ENCODE measurements at places on chromosomes 6 and 20.

DNA sequence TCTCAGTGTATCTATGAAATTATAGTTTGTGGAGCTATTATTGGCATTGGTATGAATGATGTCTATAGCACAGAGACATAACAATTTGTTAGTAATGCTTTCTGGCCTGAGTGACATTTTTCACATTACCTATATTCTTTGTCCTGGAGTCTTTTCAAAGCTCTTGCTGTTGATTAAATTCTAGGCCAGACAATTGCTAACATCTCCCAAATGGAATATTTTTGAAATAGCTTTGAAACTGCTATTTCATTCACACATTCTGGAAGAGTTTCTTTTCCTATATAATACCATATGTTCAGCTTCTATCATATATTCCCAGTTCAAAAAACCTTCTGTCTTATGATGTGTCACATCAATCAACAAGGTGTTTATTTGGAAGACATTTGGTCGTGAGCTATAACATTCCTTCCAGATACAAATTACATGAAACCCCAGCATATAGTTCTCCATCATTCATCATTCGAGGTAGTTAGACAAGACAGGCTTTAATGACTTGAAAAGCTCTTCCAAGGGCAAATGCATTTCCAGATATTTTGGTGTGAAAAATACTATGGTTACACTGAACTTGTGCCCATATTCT is 452.8 kb downstream of the KHDRBS2 start:
- peak; percentile 15 for DNase-seq

- DNase-seq = no peak
These were observed 56.1 kb downstream of the SAMD5 start for GRCh38 chr6:147564556-147564955.

- no peak for DNase-seq
These were observed 127.9 kb downstream of the COL19A1 start for GRCh38 chr6:69994251-69994650.

GRCh38 chr6:35094183-35094582 is 47.0 kb downstream of the TCP11 start:
- no peak for DNase-seq

DNA sequence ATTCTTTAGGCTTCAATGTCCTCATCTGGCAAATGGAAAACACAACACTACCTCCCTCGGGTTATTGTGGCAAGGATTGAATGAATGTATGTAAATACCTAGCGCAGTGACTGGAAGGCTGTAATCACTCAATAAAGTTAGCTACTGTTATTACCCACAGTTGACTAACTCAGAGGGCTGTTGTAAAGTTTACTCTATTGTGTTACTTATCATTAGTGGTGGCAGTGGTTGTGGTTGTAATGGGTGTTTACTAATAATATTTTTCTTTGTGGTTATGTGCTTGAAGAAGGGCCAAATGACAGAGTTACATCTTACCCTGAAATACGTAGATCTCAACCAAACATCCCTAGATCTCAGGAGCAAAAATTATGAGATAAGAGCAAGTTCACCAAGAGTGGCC is 42.0 kb upstream of the PXDC1 start:
- DNase-seq = no peak

GRCh38 chr6:118649918-118650581 is 1.3 kb downstream of the CEP85L start:
- DNase-seq = peak; percentile 66

DNA sequence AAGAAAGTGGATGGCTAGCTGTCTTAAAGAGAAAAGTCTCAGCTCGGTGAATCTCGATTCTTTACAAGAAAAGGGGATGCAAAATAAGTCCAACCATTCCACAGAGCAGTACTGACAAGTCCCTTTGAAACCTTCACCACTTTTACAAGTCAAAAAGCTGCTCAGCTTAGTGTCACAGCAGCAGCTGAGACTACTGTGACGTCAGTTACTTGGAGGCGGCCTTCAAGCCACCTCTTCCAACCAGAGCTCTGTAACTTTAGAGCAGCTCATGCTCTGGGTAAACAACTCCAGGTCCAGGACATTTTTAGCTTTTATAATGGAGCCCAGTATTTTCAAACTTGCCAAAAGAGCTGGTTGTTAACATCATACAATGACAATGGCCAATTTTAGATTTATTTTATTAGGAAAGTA is at the start of gene KIAA0408:
Gene KIAA0408, minus strand, starts transcription at position 159 of the 411 bp plus-strand sequence. CDS start 5,408 bp downstream, outside the sequence.
- peak; percentile 93 for DNase-seq

DNA sequence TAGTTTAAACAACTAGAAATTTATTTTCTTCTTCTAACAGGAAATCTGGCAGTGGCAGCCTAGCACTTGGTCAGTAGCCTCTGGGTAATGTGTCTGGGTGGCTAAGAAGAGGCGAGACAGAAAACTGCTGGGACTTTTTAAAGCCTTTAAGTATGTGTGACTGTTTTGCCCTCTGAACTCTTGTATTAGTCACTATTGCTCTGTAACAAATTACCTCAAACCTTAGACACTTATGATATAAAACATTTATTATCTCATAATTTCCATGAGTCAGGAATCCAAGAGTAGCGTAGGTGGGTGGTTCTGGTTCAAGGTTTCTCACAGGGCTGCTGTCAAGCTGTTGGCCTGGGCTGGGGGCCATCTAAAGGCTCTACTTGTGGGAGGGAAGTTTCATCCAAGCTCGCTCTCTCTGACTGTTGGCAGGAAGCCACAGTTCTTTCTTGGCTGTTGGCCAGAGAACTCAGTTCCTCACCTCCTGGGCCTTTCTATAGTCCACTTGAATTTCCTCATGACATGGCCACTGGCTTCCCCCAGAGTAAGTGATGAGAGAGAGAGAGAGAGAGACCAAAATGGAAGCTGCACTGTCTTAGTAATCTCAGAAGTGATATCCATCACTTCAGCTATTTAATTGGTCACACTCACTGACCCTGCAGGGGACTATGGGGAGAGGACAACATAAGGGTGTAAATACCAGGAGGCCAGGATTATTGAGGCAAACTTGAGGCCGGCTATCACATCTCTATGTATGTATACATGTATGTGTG is 17.4 kb upstream of the TBC1D22B start:
- peak; percentile 95 for DNase-seq

DNA sequence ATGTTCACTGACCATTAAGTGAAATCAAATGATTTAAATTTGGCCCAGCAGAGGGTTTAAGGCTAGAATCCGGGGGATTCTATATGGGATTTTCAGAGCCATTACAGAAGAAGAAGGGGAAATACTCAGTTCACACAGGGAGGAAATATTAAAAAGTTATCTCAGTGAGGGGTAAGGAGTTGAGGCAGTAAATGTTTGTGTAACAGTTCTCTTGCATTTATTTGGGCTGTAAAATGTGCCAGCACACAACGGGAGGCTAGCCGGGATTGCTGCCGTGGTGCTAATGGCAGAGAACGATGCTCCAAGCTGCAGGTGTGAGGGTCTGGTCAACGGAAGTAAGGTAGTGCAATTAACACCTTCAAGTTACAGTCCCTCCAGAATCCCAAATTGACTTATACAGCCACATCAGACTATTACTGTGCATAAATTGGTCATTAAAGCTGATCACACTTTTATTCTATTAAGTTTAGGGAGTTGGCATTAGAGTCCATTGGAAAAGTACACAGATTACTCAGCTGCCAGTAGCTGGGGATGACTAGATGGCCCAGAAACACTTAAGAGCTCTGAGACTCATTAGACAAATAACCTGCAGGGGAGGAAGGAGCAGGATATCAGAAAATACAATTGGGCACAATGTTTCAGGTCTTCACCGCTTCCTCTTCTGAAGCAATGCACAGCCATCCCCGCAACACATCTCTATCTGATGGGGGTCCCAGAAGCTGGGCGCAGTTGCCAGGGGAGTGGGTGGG is 31.3 kb downstream of the PPP1R3G start:
- DNase-seq = no peak

GRCh38 chr6:130996635-130997034 is 66.4 kb downstream of the EPB41L2 start:
- DNase-seq = no peak

DNA sequence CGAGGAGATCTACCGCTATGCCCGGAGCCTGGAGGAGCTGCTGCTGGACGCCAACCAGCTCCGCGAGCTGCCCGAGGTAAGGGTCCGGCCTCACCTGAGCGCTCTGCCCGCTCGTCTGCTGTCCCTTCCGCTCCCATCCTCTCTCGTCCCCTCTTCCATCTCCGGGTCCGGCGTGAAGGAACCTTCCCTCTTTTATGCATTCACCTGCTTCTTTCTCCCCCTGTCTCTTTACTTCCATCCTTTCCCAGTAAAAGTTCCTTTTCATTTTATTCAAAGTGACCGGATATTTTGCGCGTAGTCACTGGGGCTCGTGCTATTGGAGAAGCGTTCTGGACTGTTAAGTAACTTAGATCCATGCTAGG is 516 bp downstream of the LRRC1 start:
- no peak for DNase-seq

DNA sequence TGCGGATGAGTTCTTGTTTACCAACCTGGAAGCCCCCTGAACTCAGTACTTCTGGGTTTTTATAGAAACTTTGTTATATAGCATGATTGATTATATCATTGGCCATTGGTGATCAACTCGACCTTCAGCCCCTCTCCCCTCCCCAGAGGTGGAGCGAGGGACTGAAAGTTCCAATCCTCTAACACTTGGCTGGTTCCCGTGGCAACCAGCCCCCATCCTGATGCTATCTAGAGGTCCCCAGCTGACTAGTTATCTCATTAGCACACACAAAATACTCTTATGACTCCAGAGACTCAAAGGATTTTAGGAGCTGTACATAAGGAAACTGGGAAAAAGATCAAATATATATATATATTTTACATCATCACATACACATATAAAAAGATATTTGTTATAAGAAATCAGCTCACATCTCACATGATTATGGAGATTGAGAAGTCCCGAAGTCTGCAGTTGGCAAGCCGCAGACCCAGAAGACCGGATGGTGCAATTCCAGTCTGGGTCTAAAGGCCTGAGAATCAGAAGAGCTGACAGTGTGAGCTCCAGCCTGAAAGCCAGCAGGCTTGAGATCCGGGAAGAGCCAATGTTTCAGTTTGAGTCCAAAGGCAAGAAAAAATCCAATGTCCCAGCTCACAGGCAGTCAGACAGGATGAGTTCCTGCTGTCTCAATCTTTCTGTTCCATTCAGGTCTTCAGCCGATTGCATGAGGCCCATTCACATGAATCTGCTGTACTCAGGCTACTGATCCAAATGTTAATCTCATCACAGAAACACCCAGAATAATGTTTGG is 179.3 kb upstream of the DTNBP1 start:
- peak; percentile 16 for DNase-seq

GRCh38 chr6:11012295-11012754 is 31.8 kb downstream of the ELOVL2 start:
- DNase-seq = no peak

DNA sequence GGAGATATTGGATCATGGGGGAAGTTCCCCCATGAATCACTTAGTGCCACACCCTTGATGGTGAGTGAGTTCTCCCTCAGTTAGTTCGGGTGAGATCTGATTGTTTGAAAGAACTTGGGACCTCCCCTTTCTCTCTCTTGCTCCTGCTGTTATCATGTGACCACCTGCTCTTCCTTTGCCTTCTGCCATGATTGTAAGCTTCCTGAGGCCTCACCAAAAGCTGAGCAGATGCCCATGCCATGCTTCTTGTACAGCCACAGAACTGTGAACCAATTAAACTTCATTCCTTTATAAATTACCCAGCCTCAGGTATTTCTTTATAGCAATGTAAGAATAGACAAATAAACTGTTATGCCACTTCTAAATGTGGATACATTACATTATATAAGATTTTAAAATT is 686.7 kb upstream of the MARCKS start:
- DNase-seq = no peak

DNA sequence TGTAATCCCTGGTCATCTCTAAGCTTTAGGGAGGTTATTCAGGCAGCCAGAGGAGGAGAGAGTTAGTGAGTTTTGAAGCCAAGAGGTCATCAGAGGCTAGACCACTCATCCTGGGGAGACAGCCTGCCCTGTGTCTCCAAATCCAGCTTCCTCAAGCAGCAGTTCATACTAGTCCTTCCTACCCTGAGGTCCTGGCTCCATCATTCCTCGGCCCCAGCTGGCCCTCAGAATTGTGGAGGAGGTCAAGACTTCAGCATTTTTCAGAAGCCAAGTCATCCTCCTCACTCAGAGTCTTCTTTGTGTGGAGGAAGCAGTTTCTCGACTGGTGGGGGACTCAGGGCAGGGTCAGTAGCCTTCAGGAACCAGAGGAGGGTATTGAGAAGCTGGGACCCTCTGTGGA is 12.4 kb upstream of the KIAA1755 start:
- DNase-seq = no peak

- DNase-seq = no peak
These were observed 258.1 kb downstream of the DLL1 start for GRCh38 chr6:170032706-170033309.

DNA sequence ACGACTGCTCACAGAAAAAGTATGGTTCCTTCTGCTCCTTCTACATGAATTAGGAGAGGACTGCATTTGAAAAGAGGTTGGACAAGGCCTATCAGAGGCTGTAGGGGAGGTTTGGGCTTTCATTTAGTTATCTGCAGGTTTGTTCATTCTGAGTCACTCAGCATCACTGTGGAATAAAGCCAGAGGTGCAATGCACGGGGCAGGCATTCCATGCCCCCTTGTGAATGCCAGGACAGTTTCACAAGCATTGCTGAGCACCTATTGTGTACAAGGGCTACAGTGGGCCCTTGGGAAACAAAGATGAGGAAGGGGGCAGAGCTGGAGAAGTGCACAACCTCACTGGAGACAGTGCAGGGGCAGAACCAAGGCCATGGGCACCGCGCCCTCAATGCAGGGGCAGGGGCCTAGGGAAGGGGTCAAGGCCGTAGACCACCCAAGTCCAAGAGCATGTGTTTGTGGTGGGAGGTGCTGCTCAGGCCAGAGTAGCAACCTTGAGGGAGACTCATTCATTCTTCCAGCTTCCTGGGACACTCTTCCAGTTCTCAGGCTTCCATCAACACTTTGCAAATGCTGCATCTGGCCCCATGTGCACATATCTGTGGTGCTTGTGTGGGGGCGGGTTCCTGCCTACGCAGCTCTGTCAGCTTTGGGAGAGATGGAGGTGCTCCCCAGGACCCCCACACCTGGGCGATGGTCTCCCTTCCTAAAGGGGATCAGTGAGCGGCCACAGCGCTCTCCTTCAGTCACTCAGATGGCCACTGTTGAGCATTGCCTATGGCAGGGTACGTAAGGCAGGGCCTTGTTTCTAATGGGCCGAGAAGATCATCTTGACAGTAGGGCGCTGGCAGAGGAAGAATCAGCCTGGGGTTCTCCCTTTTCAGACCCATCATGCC is 204.5 kb downstream of the SYNDIG1 start:
- DNase-seq = no peak

DNA sequence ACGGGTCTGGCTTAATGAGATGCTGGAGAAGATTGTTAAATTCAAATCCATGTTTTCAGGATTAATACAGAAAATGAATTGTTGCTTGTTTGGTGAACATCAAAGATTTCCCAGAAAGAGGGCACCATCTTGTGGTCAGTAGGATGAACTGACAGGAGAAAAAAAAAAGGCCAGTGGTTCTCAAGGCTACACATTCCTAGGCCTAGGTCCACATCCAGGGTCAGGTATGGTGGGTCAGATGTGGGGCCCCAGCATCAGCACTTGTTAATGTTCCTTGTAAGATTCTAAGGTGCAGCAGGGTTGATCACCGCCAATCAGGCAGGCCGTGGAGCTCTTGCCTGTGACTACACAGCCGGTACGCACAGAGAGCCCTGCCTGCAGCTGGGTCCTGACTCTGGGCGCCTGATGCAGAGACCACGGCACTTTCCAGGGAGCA is 34.0 kb upstream of the FOXO3 start:
- peak; percentile 48 for DNase-seq

- DNase-seq = no peak
These were observed 5.3 kb upstream of the IP6K3 start for GRCh38 chr6:33751771-33752645.
